ENCODE measurements at places on chromosomes 2 and 18.

GRCh38 chr2:39839261-39839848 is 60.3 kb upstream of the THUMPD2 start:
- no peak for DNase-seq

DNA sequence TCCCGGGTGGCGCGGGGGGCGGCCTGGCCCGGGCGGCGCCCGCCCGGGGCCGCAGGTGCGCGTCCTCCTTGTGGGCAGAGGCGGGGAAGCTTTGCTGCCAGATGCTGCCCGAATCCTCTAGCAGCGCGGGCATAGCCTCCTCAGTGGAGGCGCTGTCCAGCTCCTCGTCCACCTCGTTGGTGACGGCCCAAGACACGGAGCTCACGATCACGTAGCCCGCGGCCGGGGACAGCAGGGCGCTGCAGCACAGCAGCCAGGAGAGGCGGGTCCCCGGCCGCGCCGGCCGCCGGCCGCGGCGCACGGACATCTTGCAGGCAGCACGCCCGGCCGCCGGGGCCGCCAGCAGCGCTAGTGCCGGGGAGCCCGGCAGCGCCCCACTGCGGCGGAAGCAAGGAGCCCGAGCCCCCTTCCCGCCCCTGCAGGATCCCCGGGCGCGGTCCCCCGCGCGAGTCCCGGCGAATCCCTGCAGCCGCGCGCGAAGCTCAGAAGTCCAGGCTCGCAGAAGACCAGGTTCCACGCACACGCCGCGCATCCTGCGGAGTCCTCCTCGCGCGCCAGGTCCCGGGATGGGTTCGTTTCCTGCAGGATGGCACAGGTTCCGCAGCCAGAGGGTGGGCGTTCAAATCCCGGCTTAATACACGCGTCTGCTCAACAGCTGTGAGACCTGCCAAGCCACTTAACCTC is at the start of gene CREG2:
CREG2 (minus strand) TSS at position 353 of the 684 bp plus-strand sequence; CDS start at position 307, 46 bp downstream.
- peak; percentile 88 for DNase-seq

GRCh38 chr18:47767699-47768098 is 162.8 kb downstream of the SMAD2 start:
- DNase-seq = no peak

DNA sequence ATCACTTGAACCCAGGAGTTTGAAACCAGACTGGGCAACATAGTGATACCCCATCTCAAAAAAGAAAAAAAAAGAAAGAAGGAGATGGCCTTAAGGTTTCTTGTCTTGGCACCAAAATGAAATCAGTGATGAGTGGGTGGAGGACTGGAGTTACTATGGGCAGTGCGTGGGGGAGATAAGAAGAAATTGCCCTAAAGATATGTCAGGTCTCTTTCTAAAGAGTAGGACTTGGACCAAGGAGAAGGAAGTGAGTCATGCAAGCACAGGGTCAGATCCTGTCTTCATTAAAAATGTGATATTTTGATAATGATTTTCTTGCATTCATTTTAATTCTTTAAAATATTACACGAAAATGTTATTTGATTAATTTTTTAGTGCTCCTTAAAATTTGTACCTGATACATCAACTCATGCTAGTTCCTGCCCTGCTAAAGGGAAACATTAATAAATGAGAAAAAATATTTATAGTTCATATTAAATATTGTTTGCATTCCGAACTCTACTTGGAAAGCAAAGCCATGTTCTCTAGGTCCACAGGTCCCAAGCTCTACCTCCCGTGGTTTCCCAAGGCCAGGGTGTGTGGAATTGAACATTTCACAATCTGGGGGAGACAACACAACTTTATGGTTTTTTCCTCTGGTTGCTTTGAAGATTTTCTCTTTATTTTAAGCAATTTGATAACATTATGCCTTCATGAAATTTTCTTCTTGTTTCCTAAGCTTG is 62.6 kb upstream of the CTLA4 start:
- DNase-seq = no peak

GRCh38 chr2:11807156-11808015 is 61.0 kb downstream of the LPIN1 start:
- peak; percentile 30 for DNase-seq

GRCh38 chr2:136116813-136117390 is 1.0 kb downstream of the CXCR4 start:
- peak; percentile 63 for DNase-seq

DNA sequence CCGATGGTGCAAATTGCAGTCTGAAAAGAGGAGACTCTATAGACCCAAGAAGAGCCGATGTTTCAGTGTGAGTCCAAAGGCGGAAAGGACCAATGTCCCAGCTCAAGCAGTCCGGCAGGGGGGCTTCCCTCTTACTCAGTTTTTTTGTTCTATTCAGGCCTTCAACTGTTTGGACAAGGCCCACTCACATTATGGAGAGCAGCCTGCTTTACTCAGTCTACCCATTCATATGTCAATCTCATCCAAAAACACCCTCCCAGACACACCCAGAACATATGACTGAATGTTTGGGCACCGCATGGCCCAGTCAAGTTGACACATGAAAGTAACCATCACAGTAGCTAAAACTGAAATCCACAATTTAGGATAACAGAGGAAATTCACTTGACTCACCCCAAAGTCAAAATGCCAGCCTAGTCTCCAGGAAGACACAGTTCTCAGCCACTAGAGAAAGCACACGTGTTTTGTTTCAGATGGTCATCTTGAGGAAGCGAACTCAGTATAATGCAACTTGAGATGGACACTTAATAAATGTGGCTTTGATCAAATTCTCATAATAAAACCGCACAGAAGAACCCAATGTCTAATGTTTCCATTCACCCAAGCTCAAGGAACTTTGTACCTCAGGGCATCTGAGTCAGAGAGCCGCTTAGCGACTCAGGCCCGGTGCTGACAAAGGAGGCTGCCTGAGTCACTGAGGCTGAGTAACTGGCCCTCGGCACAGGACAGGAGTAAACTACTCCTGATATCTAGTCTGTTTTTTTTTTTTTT is 2.4 kb downstream of the FHL2 start:
- DNase-seq = no peak

GRCh38 chr18:48938827-48939204 is 11.9 kb downstream of the SMAD7 start:
- no peak for DNase-seq

DNA sequence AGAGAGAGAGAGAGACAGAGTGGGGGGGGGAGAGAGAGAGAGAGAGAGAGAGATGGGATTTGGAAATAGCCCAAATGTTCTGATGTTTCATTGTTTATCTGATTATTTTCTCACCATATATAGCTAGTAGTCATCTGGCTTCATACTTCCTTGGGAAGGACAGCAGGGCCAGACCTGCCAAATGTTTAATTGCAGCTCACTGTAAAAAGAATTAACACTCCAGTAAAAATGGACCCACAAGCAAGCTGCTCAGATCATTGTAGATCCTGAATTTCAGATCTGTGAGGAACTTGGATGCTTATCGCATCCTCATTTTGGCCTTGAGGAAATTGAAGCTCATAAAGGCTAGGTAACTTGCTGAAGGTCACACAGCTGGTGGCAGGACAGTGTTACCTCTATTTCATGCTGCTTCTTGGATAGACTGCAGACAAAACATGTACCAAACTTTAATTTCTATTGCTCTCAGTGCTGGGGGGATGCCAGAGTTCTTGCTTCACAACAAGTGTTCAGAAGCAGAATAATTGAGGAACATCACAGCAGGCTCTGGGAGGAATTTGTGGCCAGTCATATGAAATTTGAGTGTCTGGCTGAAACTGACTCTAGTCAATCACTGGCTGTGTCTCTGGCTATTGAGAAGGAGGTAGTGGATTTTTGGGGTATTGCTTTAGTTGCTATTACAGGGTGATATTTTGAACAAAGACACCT is 223.5 kb downstream of the PIK3C3 start:
- no peak for DNase-seq

DNA sequence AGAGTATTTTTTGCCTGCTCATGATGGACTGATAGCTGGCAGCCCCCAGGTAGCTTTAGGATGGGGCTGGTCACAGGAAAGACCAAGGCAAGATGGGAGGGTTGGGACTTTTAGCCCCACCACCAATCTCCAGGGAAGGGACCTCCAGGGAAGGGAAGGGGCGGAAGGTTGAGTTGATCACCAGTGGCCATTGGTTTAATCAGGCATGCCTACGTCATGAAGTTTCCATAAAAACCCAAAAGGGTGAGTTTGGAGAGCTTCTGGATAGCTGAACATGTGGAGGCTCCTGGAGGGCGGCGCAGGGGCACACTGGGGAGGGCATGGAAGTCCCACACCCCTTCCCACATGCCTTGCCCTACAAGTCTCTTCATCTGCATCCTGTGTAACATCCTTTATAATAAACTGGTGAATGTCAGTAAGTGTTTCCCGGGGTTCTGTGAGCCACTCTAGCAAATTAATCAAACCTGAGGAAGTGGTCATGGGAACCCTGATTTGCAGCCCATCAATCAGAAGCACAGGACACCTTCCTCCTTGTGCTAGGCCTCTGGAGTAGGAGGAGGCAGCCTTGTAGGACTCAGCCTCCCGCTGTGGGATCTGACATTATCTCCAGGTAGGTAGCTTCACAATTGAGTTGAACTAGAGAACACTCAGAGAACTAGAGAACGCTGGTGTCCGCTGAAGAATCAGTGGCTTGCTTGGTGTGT is 30.3 kb downstream of the RAB31 start:
- DNase-seq = peak; percentile 47

GRCh38 chr2:64151476-64151875 is 7.3 kb upstream of the PELI1 start:
- DNase-seq = no peak

DNA sequence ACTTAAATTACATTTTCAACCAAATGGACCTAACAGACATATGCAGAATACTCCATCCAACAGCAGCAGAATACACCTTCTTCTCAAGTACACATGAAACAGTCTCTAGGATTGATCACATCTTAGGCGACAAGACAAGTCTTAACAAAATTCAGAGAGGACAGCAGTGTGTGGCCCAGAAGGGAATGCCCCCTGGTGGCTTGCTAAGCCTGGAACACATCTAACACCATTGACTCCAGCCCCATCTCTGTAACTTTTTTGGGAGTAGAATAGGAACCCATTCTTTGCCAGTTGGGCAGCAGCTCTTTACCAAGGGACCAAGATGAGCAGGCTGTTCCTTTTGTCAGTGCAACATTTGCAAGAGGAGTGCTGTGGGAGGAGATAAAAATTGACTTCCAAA is 249.9 kb downstream of the PLCL1 start:
- peak; percentile 16 for DNase-seq

GRCh38 chr2:216553482-216554240 is 55.0 kb downstream of the RPL37A start:
- DNase-seq = no peak

DNA sequence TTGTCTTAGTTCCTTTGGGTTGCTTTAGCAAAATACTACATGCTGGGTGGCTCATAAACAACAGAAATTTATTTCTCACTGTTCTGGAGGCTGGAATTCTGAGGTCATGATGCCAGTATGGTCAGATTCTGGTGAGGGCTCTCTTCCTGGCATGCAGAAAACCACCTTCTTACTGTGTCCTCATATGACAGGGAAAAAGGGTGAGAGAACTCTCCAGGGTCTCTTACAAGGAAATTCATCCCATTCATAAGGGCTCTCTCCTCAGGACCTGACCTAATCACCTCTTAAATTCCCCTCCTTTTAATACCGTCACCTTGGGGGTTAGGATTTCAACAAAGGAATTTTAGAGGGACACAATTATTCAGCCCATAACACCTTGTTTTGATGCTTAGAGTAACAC is 243.1 kb upstream of the TNP1 start:
- DNase-seq = no peak

DNA sequence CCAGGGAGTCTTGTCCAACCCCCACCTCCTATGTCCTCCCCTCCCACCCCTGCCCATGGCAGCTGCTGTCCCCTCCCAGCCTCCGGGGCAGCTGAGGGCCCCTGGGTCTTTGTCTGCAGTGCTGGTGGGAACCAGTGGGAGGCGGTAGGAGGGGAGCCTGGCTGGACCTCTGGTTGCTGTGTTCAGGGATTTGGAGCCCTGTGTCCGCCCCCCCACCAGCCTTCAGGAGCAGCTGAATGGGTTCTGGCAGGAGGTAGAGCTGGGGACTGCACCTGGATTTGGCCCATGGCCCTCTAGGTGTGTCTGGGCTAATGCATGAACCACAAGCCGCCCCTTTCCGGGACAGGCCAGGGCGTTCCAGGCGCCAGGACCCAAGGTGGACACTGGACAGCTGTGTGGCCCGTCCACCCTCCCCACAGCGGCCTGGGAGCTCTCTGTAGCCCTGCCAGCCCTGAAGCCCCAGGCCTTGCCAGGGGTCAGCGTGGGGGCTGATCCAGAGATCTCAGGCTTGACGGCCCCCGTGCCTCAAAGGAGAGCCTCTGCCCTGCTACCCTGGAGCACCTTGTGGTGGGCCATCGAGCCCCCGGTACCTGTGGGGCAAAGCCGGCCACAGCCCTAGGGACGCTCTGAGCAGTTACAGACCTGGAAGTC is 25.4 kb downstream of the GPC1 start:
- DNase-seq = peak; percentile 25

GRCh38 chr2:172172513-172173173 is 69.9 kb upstream of the DLX2 start:
- peak; percentile 85 for DNase-seq

- DNase-seq = no peak
Observed at GRCh38 chr2:1678609-1679008, 65.7 kb downstream of the PXDN start.

- no peak for DNase-seq
Observed at GRCh38 chr18:46939998-46940571, 22.7 kb downstream of the KATNAL2 start.

DNA sequence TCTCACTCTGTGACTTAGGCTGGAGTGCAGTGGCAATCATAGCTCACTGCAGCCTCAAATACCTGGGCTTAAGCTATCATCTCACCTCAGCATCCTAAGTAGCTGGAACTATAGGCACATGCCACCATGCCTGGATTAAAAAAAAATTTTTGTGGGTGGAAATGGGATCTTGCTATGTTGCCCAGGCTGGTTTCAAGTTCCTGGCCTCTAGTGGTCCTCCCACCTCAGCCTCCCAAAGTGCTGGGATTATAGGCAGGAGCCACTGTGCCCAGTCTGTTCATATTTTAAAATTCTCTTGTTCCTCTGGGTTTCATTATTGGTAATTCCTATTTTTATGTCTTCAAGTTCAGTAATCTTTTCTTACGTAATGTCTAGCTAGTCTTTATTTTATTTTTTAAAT is 25.5 kb upstream of the RAB31 start:
- DNase-seq = no peak

DNA sequence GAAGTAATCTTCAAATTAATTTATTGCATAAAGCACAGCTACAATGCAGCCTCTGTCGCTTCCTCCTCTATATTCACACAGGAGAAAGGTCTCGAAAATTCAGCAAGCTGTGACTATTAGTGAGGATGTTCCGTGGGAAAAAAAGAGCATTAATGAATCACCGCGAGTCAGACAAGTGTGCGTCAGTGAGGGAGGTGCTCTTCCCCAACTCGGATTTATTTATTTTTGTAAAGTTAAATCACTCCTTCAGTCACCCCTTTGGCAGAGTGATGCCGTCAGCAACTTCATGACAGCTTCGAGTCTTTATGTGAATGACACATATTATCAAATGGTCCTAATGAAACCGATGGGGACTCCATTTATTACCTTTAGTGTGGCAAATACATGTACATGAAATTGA is 648.9 kb upstream of the SALL3 start:
- no peak for DNase-seq

DNA sequence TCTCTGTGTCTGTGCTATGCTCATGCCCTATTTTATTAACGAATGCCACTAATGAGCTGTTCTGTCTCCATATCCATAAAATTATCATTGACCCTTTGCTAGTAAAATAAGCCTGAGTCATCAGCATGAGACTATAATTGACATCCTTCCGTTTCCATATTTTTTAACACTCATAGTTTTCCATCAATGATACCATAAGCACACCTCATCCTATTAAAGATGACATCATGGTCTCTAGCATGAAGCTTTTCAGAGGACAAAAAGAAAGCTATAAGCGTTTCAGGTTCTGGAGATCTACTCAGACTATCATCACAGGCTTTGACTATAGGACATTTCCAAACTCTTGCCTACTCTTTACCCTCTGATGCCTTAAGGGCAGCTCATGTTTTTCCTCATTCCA is 1.2 kb upstream of the DSC2 start:
- DNase-seq = peak; percentile 19

Measured in eye (tissue), 1 donor.